Fibroblast of skin of right quadriceps (primary cell): ENCODE measurements at places on chromosomes 4 and X.
A peak's percentile ranks its signal among the peaks of the same experiment; 100 is the strongest.

- DNase-seq = no peak
Observed at GRCh38 chr4:2497931-2498330, 29.0 kb downstream of the RNF4 start.

DNA sequence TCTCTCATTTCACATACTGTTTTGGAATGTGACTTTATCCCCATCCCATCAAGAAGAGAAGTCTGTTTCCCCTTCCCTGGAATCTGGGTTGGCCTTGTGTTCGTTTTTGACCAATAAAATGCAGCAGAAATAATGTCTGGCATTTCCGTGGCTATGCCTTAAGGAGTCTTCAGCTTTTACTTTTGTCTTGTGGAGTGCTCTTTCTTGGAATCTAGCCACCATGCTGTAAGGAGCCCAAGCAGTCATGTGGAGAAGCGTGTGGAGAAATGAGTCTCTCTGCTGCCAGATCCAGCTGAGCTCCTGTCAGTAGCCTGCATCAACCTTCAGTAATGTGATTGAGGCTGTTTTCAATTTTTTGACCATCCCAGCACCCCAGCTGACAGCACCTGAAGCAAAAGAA, 84.4 kb upstream of the ARMCX2 start:
- DNase-seq = peak; percentile 5

GRCh38 chr4:141036786-141037185, 96.5 kb downstream of the RNF150 start:
- peak; percentile 40 for DNase-seq

GRCh38 chr4:160580581-160580980, 1477.7 kb downstream of the RAPGEF2 start:
- no peak for DNase-seq

- no peak for DNase-seq
Observed at GRCh38 chr4:151883747-151884146, 122.9 kb upstream of the GATB start.

- DNase-seq = no peak
Observed at GRCh38 chrX:54359408-54359807, 1.6 kb upstream of the WNK3 start.

DNA sequence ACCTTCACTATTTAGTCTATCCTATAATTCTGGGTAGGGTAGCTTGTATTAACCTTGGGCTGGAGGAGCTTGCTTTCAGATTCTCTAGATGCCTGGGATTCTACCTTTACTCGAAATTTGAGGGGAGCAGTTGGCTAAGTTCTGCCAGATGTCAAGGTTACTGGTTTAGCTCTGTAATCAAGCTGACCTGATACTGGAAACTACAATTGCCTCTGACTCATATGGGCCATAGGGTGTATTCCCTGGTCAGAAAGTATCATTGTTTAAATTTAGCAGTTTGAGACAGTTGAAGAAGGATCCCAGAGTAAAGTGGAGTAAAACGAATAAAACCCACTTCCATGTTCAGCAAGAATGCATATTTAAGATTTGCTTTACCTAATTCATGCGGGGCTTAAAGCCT, 337.6 kb downstream of the SPIN4 start:
- no peak for DNase-seq

DNA sequence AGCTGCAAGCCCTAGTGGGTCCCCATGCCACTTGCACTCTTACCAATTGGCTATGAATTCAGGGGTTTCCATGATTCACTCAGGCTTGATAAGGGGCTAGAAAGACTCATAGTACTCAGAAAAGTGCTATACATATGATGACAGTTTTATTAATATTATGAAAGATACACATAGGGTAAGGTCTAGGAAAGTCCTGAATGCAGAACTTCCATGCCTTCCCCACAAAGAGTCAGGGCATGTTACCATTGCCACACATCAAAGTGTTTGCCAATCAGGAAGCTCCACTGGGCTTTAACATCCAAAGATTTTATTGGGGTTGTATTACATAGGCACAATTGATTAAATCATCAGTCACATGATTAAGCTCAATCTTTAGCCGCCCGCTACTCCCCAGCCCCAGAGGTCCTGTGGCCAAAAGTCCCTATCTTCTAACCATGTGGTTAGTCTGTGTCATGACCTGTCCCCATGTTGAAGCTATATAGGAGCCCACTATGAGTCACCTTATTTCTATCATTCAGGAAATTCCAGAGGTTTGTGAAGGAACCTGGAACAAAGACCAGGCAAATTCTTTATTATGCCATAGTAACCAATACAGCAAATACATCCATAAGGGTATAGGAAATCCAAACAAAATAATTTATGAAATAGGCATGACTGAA, 635.6 kb downstream of the STPG2 start:
- no peak for DNase-seq

- DNase-seq = no peak
Observed at GRCh38 chr4:187415231-187415630, 580.3 kb upstream of the ZFP42 start.

GRCh38 chr4:87565746-87566145, 36.6 kb upstream of the SPARCL1 start:
- DNase-seq = no peak

- DNase-seq = no peak
Observed at GRCh38 chr4:4387531-4388310, 819 bp downstream of the NSG1 start.

GRCh38 chr4:82748810-82749470, 49.7 kb downstream of the SCD5 start:
- no peak for DNase-seq

- DNase-seq = no peak
Observed at GRCh38 chr4:100286636-100287035, 96.4 kb upstream of the DDIT4L start.

GRCh38 chrX:24292353-24292752, 21.5 kb downstream of the SUPT20HL2 start:
- no peak for DNase-seq

GRCh38 chrX:24648495-24648894, 1.3 kb upstream of the PCYT1B start:
- no peak for DNase-seq

DNA sequence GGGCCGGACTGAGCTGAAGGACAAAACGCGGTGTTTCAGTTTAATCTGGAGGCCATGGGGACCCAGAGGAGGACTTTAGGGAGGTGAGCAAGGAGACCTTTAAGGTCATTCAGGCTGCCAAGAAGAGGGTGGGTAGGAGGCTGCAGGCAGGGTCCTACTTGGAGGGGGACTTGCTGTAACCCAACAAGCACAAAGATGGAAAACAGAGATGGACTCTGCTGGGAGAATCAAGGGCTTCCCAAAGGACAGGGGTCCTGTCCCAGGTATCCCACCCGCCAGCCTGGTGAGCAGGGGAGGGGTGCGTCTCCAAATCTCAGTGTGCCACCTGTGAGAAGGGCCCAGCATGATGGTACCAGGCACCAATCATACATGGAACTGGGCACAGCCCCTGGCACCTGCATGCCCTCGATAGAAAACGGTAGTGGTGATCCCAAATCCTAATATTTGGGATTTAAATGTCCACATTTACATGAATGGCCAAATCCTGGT, 3.9 kb upstream of the HAUS3 start:
- DNase-seq = no peak
